ENCODE measurements at places on chromosomes 7 and 10. TPM values are rescaled to one million over a fixed set of nuclear protein-coding genes. Genes with fewer than 3 reads are reported as not detected.
A peak's percentile ranks its signal among the peaks of the same experiment; 100 is the strongest.

DNA sequence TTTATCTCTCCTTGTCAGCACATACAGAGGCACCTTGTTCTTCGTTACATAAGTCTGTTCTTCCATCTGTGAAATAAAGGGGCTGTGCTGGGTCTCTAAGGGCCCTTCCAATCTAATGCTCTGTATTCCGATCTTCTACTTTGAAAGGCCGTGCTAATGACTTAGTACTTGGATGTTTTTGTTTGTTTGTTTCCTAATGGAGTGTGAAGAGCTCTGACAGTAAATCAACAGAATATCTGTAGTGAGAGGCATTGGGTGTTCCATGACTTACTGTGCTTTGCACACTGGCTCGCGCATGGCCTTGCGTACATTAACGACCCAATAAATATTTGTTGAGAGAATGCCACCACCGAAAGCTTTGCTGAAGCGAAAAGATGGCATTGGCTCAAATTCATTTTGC lies 162.1 kb downstream of the CHN2 start:
- DNase-seq, result no peak

The USP54 gene
- total RNA-seq, result 10.4 TPM

The NPFFR1 gene
- total RNA-seq, result not detected

The BTRC gene
- total RNA-seq, result 12.6 TPM

DNA sequence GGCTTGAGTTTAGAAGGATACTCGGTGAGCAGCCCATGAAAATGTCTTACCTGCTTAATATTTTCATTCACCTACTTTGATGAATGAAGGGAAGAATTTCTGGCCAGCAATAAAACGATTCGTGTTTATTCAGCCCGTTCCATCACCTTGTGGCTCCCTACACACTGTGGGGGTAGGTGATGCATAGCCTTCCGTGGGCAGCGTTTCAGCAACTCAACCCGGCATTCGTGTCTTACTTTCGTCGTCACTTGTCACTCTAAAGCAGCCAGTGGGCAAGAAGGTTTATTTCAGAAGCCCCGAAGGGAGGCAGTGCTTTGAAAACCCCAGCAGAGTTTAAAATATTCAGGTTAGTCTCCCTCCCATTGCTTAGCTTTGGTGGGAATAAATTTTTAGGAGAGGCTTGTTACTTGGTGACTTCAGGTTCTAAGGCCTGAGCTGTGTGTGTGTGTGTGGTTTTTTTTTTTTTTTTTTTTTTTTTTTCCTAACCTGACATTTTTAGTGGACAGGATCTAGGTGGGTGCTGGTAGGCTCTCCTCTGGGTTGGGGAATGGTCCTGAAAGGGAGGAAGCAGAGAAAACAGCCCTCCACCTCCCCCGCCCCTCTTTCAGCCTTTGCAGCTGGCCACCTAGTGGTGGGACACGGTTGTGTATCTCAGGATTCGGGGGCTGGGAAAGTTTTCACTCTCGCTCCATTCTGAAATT lies 1.8 kb downstream of the GRK5 start:
- peak; percentile 82 for DNase-seq

DNA sequence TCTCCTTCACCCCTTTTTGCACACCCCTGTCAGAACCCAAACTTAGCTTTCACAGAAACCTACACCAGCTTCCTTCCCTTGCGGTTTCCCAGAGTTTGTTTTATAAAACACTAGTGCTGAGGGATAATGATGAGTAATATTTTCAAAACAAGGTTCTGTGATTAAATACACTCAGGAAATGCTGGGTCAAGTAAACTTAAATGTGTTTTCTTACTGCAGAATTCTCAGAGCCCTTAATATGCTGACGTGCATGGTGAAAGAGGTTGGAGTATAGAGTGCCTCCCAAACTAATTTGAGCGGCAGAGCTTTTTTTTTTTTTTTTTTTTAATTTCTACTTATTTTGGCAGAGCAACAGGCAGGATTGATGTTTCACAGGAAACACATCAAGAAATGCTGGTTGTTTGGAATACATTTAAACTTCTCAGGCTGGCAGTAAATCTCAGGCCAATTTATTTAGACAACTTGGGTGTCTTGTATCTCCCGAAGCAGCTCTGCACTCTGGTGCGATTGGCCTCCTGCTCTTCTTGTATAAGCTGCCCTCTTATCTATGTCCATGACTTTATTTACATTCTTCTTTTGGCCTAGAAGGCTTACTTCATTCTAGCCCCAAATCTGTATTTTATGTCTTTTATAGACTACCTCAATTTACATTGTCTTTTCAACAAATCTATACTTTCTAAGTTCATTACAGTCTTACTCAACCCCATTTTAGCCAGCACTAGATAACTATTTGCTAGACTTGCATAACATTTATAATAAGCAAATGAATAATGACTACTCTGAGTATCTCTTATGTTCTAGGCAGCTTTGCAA lies 165.4 kb downstream of the BMPER start:
- DNase-seq, result peak; percentile 52

The MBL2 gene
- total RNA-seq, result not detected

GRCh38 chr7:130423501-130424037 lies 17.2 kb downstream of the CEP41 start:
- DNase-seq, result no peak

The ATP6V0A4 gene
- total RNA-seq, result not detected

DNA sequence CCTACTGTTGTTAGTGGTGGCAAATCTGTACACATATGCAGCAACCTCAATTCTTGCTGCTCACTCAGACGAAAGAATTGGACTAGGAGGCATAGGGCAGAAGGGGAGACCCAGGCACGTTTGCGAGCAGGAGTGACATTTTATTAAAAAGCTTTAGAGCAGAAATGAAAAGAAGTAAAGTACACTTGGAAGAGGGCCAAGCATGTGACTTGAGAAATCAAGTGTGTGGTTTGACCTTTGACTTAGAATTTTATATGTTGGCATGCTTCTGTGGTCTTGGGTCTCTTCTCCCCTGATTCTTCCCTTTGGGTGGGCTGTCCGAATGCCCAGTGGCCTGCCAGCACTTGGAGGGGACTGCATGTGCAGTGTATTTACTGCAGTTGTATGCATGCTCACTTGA lies 205.5 kb upstream of the SEMA3D start:
- DNase-seq, result no peak

The PTPRZ1 gene
- total RNA-seq, result 0.72 TPM

The TAS2R41 gene
- total RNA-seq, result not detected

- no peak for DNase-seq
Measured at GRCh38 chr10:48786606-48787282, 102.1 kb downstream of the WDFY4 start.

GRCh38 chr10:131874991-131875451 lies 25.8 kb upstream of the PPP2R2D start:
- DNase-seq, result peak; percentile 72

The STK31 gene
- total RNA-seq, result 0.33 TPM

The GIMAP8 gene
- 0.09 TPM for total RNA-seq

- peak; percentile 86 for DNase-seq
Measured at GRCh38 chr10:72162978-72163377, 52.8 kb upstream of the ANAPC16 start.

The WNT2 gene
- total RNA-seq, result 9.9 TPM

- DNase-seq, result peak; percentile 55
Measured at GRCh38 chr7:29878081-29878688, 71.9 kb downstream of the WIPF3 start.

GRCh38 chr7:17782216-17782549 lies 158.1 kb downstream of the SNX13 start:
- DNase-seq, result no peak

The SHTN1 gene
- total RNA-seq, result 9.2 TPM

- peak; percentile 47 for DNase-seq
Measured at GRCh38 chr10:71486484-71487114, 89.9 kb downstream of the CDH23 start.

The LBX1 gene
- total RNA-seq, result 0.08 TPM

- no peak for DNase-seq
Measured at GRCh38 chr7:159040146-159040545, 104.5 kb downstream of the VIPR2 start.

DNA sequence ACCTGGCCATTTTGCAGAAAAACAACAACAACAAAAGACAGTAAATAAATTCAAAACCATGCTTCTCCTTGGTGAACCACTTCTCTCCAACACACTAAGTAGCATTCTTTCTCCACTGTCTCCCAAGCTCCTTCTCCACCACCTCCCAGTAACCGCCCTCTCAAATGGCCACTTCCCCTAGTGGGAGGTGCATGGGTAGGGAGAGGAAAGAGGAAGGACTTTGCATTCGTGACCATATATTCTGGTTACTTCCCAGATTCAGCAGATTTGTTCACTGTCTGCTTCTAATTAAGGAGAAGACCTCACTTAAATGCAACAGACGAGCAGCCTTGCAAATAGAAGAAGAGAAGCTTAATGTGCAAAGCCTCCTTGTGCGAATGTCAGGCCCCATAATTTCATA lies 166.8 kb downstream of the SORCS1 start:
- no peak for DNase-seq

- DNase-seq, result no peak
Measured at GRCh38 chr7:47389923-47390630, 191.8 kb downstream of the TNS3 start.

GRCh38 chr10:93190372-93190771 lies 116.7 kb downstream of the CYP26A1 start:
- no peak for DNase-seq

DNA sequence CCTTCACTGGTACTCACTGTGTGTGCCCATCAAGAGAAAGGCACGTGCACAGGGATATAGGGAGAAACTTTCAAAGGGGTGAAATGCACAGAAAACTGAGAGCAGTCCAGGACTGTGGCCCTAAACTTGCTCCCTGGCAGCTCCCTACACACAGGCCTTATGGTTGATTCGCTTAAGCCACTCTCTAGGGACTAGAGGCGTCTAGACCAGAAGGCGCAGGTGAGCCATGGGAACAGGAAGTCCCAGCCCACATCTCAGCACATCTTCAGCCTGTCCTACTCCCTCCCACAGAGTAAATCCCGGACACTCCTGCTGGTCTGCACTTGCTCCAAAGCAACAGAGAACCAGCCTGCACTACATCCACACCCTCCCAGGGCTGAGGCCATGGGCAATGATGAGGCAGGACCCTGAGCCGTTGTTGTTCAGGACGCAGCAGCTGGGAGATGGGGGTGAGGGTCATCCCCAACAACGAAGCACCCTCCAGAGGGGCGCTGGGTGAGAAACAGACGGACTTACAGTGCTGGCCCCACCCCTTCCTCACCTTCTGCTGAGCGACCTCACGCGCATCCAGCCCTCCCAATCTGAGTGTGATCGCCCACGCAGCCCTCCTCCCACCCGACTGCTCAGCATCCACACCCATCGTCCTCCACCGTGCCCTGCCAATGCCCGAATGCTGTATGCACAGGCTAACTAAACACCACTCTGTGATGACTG lies 109.3 kb downstream of the TNS3 start:
- DNase-seq, result no peak
